ENCODE measurements at places on chromosomes 2 and 18.
A peak's percentile ranks its signal among the peaks of the same experiment; 100 is the strongest.

GRCh38 chr18:33699372-33699771 is 121.4 kb downstream of the ASXL3 start:
- DNase-seq = no peak

- no peak for DNase-seq
Measured at GRCh38 chr2:88824951-88825350, 133.5 kb downstream of the RPIA start.

GRCh38 chr2:208792766-208793165 is 386.2 kb downstream of the PTH2R start:
- DNase-seq = no peak

DNA sequence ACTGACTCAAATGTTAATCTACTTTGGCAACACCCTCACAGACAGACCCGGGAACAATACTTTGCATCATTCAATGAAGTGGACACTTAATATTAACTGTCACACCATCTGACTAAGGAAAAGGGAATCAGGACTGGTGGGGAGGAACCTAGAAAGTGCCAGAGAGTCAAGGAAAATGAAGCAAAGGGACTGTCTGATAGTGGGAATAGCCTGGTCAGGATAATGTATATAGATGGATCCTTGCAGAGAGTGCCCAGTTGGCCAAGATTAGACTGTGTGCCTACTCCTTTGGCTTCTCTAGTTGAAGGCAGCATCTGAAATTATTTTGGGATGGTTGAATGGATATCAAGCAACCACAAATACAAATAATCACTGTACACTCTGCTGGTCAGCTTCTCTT is 45.2 kb downstream of the ARL6IP6 start:
- DNase-seq = no peak

GRCh38 chr2:97708608-97709007 is 4.8 kb upstream of the ZAP70 start:
- no peak for DNase-seq

DNA sequence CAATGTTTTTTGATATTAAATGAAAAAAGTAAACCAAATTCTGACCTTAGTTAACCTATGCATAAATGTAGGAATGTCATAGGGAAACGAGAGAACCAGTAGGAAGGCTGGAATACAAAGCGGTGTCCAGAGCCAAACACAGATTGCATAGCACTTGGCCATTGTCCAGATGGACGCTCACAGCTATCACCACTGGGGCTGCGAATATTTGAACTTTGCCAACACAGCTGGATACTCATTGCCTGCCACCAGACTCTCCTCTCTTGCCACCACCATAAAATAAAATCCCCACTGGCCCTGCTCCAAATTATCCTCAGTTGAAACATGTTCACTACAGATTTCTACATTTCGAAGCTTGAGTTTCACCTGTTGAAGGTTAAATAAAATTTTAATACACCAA is 159.3 kb upstream of the GULP1 start:
- no peak for DNase-seq

DNA sequence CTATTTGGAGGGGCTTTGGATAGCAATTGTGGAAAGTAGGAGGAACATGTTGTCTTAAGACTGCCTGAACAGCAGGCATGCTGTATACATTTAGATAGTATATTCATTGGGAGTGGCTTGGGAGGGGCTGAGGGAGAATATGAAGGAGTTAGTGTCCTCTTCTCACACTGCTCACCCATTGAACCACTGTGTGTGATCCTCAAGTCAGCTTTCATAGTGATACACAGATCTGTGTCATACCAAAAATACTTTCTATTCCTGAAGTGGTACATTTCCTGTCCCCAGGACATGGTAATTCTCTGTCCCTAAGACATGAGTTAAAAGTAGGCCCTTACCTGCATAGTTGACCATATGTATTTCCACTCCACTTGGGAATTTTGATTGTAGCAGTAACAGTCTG is 9.6 kb downstream of the NEMP2 start:
- no peak for DNase-seq

- no peak for DNase-seq
Measured at GRCh38 chr18:13221869-13222855, 3.6 kb downstream of the LDLRAD4 start.

- no peak for DNase-seq
Measured at GRCh38 chr2:135999899-136000298, 14.5 kb upstream of the DARS1 start.

DNA sequence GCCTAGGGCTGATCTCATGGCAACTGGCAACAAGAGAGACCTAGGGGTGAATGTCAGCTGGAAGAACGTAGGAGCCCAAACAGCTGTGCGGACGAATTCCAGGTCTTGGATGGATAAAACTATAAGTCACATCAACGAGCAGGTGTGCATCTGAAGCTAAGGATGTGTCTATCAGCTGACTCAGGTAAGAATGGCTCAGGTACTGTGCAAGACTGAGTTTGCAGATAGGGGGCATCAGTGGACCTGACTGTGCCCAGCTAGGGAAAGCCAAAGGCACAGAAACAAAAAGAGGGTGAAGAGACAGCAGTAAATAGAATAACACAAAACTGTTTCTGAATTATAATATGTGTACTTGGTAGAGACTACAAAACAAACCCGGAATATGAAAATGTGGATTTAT is 357.3 kb downstream of the ZEB2 start:
- peak; percentile 3 for DNase-seq

GRCh38 chr2:134621939-134622705 is 96.7 kb downstream of the TMEM163 start:
- no peak for DNase-seq

- no peak for DNase-seq
Measured at GRCh38 chr2:37181726-37182684, 6.5 kb downstream of the SULT6B1 start.

DNA sequence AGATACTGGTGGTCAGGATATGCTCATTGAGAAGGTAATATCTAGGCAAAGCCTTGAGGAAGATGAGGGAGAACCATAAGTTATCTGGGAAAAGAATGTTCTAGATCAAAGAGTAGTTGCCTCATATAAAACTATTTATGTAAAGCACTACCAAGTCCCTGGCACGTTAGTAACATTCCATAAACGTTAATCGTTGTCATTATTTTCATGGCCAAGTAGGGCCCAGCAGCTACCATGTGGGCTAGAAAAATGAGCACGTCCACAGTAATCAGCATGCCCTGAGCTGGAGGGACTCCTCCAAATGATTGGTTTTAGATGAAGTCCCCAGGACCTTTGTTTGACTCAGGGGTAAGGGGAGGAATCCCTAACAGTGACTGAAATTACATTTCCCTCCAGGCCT is 32.7 kb upstream of the AFTPH start:
- DNase-seq = no peak

DNA sequence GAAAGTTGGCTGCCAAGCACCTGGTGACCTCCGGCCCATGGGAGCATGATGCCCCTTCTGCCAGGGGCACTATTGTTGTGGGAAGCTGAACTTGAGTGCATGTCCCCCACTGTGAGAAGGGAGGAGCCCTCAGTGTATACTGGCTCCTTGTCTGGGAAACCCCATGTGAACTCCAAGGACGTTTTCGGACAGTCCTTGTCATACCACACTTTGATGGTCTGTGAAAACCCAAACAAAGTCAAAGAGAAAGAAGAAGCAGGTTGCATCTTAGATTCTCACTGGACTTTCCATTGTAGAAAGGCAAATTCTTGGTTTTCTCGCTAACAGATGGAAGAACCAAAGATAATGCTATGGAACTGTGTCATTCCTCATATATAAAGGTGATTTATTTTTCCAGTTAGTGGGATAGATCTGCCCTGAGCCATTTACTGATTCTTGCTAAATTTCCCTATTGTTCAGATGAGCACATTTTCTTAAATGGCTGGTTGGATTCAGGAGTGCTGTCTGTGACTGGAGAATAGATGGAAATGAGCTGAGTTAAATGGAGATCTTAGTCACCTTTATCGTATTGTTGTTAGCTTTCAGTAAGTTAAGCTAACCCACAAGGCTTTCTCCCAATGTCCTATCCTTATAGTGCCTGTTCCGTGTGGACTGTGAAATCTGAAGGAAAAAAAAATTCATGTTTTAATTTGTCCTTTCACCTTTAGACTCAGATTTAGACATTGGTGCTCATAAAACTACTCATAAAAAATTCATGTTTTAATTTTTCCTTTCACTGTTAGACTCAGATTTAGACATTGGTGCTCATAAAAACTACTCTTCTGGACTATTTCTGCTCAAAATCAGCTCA is 166.6 kb downstream of the ACTR3 start:
- DNase-seq = no peak

- no peak for DNase-seq
Measured at GRCh38 chr2:207704078-207704477, 7.4 kb upstream of the CCNYL1 start.

DNA sequence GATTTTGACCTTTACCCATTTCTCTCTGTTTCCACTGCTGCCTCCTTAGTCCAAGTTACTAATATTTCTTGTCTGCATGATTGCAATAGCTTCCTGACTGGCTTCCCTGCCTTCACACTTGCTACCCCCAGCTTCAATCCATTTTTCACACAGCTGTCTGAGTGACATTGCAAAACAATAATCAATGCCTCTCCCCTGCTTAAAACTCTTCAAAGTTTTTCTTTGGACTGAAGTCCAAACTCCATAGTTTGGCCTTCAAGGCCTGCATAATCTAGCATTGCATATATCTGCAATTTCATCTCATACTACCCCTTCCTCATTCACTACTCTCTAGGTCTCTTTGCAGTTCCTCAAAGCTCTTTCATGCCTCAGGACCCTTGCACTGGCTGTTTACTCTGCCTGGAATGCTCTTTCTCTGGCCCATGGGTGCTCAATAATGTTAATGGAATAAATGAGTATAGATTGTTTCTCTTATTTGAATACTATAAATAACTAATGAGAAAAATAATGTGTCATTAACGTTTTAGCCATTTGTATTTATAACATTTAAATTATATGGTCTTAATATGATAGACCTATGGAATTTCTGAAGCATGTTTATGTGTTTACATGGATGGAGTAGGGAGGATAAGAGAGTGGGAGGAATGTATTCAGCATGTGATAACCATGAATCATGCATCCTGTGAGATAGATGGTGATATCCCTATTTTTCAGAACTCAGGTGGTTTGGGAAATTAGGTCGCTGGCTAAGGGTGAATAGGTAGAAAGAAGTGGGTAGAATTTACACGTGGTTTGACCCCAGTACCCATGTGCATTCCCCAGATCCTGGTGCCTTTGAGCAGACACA is 5.7 kb upstream of the TMEM178A start:
- no peak for DNase-seq

Measured in T-helper 9 cell (primary cell).